ENCODE measurements at places on chromosomes 6 and 20.

DNA sequence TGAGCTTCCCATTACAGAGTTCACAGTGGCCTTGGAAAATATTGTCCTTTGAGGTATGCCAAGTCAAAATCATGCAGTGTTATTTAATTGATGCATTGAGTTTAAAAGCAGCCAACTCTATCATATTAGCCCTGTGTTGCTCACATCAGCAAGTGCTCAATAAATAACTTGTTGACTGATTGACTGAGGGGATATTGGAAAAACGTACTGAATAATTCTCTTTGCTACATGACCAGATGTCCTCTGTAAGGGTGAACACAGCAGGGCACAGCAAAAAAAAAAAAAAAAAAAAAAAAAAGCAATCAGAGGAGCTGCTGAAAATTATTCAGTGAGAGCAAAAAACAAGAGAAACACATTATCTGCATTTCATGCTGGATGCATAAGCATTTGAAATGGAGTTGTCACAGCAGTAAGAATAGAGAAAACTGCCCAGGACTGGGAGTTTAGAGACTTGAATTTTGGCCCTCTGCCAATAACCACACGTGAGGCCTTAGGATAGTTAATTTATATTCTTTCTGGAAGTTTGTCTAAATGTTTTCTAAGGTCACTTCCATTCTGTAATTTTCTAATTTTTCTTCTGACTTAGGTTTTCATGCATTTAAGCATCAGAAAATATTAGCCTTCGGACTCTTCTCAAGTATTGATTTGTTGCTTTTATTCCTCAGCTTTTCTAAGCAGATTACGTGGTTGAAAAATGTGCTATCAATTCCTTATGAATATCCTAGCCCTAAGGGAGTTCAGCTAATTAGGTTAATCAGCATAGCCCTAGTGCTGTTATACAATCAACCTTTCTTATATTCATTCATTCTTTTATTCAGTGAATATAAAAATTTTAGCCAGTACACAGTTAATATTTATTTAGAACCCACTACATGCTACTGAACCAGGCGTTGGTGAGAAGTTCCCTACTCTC, 246.8 kb upstream of the STXBP5 start:
- no peak for DNase-seq

- peak; percentile 87 for DNase-seq
Observed at GRCh38 chr6:26123947-26124780, 36.9 kb downstream of the HFE start.

- no peak for DNase-seq
Observed at GRCh38 chr6:27126046-27126814, 121.3 kb upstream of the PRSS16 start.

- DNase-seq = no peak
Observed at GRCh38 chr6:15090745-15091384, 155.0 kb upstream of the JARID2 start.

- DNase-seq = no peak
Observed at GRCh38 chr20:36384022-36384619, 78.0 kb downstream of the DLGAP4 start.

GRCh38 chr6:41798901-41799558, 11.5 kb downstream of the TOMM6 start:
- DNase-seq = no peak

GRCh38 chr6:33384581-33385020, 7.0 kb upstream of the KIFC1 start:
- no peak for DNase-seq

Data from coronary artery (tissue), 2 donors.